Spinal cord (tissue), 10 donors: ENCODE measurements at places on chromosomes 2 and 18. TPM values are rescaled to one million over a fixed set of nuclear protein-coding genes. Genes with fewer than 3 reads are reported as not detected.
A peak's percentile ranks its signal among the peaks of the same experiment; 100 is the strongest.

DNA sequence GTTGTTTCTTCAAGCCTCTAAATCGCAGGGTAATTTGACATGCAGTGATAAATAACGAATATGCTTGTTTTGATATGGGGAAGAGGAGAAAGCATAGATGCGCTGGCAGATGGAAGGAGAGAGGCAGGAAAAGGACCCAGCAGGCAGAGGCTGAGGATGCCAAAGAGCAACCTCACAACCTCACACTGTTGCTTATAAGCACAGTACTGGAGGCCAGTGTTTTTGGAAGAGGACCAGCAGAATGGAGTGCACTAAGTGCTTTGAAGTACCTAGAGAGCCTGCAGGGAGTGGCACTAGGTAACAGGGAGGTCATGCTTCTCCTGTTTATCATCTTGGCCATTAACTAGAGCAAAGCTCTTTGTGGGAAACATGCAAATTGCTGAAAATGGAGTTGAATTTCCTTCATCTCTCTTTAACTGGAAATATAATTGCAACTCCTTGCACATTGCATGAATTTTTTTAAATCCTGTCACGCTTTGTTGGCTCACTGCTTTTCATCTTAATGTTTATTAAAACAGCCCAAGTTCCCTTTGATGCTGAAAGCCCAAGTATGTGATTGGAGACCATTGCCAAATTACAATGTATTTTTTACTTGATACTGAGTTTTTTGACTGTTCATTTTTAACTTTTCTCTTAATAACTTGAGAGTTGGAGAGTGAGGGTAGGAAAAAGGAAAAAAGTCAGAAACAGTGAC is 236.4 kb downstream of the LRRTM1 start:
- H3K4me1 ChIP-seq = no peaks in the 10 kb centered on the region
- no peak overlapping the region for H3K4me3 ChIP-seq
- no peak for DNase-seq
- no peaks in the 10 kb centered on the region for H3K27me3 ChIP-seq
- H3K36me3 ChIP-seq = no peaks in the 10 kb centered on the region
- H3K27ac ChIP-seq = no peak overlapping the region

The RPIA gene
- 9.0 TPM for total RNA-seq

DNA sequence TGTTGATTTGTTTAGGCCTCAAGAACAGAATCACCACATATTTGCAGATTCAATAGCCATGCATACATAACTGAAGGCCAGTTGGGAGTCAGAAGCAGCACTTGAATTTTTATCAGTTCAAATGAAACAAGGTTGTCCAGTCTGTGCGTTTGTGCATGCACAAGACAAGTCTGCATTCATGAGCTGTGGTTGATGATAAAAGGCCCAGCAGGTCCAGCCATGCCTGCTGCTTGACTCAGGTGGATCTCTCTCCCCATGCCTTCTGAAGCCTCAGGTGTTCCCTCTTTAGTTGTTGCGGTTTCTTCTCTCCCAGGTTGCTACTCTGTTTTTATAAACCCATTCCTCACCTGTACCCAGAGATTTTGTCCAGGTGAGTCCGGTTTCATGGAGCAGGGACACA is 124.5 kb downstream of the CCDC102B start:
- no peak overlapping the region for H3K4me3 ChIP-seq
- H3K4me1 ChIP-seq = no peaks in the 10 kb centered on the region

GRCh38 chr18:9488538-9488937 is 13.2 kb downstream of the RALBP1 start:
- no peak overlapping the region for H3K27ac ChIP-seq
- H3K27me3 ChIP-seq = no peaks in the 10 kb centered on the region
- H3K36me3 ChIP-seq = no peaks in the 10 kb centered on the region
- no peak overlapping the region for H3K4me3 ChIP-seq
- no peak for DNase-seq

- H3K36me3 ChIP-seq = peaks cover 5% of the 10 kb centered on the region
- DNase-seq = no peak
- no peaks in the 10 kb centered on the region for H3K27me3 ChIP-seq
- H3K27ac ChIP-seq = no peak overlapping the region
These were observed 113.0 kb downstream of the PIK3C3 start for GRCh38 chr18:42068030-42068429.

The STEAP3 gene
- 7.0 TPM for total RNA-seq

DNA sequence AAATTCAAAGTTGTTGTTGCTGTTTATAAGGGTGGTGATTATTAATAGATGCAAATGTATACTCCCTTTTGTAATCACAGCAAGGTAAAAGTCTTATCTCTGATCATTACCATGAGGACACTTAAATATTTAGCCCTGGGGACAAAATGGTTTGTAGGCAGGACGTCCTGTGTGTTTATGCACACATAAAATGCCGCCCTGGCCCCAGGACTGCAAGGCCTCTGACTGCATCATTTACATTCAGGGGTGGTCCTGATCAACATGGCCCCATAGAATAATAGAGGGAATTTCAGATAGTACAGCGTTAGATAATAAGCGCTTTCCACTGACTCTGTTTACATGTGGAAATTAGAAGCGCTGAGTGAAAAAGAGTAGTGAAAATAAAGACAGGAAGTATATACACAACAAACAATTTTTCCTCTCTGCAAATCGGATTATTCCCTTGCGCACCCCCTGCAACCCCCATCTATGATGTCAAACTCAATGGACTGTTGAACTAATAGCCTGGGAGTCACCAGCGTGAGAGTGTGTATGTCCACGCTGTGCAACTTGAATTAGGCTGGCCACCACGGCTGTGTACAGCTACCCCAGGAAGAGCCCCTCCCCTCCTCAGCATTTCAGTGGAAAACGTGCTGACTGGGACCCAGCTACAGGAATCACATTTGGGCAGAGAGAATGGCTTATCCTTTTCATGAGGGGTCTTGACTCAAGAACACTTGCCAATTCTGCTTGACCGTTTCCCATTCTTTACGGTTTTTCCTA is 291.5 kb downstream of the SOX11 start:
- no peaks in the 10 kb centered on the region for H3K27me3 ChIP-seq
- peak overlapping the region; percentile 3 for H3K4me3 ChIP-seq
- peaks cover 53% of the 10 kb centered on the region for H3K4me1 ChIP-seq
- H3K36me3 ChIP-seq = no peaks in the 10 kb centered on the region

- DNase-seq = no peak
- H3K27me3 ChIP-seq = peaks cover 14% of the 10 kb centered on the region
- H3K36me3 ChIP-seq = no peaks in the 10 kb centered on the region
- no peak overlapping the region for H3K4me3 ChIP-seq
- no peak overlapping the region for H3K27ac ChIP-seq
These were observed 12.3 kb downstream of the PAX8 start for GRCh38 chr2:113266431-113266830.

The RAMP1 gene
- total RNA-seq = 36.6 TPM

DNA sequence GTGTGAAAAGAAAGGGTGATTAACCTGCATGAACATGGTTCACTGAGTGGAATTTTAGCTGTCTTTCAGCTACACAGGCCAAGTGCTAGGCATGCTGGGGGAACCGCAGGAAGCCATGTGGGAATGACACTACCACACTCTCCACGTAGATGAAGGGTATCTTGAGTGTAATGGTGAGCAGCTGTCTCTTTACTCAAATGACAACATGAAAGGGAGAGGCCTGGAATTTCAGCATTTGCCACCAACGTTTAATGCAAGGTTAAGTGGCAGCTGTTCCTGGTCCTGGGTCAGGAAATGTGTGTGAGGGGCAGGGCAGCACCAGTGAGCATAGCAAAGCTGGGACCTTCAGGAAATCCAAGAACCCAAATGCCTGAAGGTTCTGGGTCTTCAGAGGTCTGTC is 588.4 kb downstream of the SLC4A3 start:
- no peaks in the 10 kb centered on the region for H3K27me3 ChIP-seq
- no peaks in the 10 kb centered on the region for H3K36me3 ChIP-seq
- no peaks in the 10 kb centered on the region for H3K4me1 ChIP-seq
- no peak overlapping the region for H3K27ac ChIP-seq
- DNase-seq = no peak
- H3K4me3 ChIP-seq = no peak overlapping the region

The PJVK gene
- total RNA-seq = 7.9 TPM

- H3K4me1 ChIP-seq = no peaks in the 10 kb centered on the region
- no peak for DNase-seq
- no peaks in the 10 kb centered on the region for H3K27me3 ChIP-seq
These were observed 95.2 kb upstream of the SPRED2 start for GRCh38 chr2:65527451-65528240.

GRCh38 chr2:30149513-30149912 is 2.7 kb downstream of the YPEL5 start:
- no peak overlapping the region for H3K4me3 ChIP-seq
- no peaks in the 10 kb centered on the region for H3K27me3 ChIP-seq
- H3K27ac ChIP-seq = no peak overlapping the region
- no peaks in the 10 kb centered on the region for H3K4me1 ChIP-seq
- H3K36me3 ChIP-seq = no peaks in the 10 kb centered on the region

The GDF7 gene
- 1.7 TPM for total RNA-seq

The EFHD1 gene
- 6.5 TPM for total RNA-seq
